SW 1271 (cell line): ENCODE measurements at places on chromosomes 4 and X.

DNA sequence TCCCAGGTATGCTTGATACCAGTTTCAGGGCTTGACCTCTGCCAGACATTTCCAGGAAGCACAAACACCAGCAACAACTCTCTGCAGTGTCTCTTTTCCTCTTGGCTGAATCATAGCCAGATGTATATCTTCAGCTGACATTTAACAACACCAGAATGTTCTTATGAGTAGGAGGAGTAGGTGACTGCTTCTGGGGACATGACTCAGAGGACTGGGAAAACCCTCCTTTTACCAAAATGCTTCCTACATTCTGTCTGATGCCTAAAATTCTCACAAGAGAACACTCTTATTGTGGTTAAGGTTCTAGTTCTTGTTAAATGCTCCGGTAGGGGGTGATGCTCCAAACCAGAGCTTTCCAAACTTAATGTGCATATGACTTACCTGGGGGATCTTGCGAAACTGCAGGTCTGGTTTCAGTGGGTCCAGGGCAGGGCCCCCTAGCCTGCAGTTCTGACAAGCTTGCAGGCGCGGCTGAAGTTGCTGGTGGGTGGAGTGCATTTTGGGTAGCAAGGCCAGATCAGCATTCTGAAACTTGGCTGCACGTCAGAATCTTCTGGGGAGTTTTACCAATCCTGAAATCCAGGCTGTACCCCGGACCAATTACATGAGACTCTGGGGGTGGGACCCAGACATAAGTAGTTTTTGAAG lies 329.3 kb upstream of the RPS6KA3 start:
- DNase-seq, result no peak

DNA sequence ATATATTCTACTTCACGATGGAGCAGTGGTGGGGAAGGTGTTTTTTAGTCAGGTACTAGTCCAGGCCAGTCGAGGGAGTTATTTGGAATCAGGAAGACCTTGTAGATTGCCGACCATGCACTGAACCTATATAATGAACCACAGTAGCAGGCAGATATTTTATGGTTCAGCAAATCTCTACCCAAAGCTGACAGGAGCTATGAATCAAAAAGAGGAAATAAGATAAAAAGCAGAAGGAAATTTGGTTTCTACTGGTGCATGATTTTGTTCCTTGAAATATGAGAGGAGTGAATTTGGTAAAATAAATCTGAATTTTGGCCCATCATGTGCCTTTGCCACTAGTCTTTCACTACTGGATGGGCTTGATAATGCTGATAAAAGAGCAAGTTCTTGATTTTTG lies 924.3 kb upstream of the DIAPH2 start:
- no peak for DNase-seq

DNA sequence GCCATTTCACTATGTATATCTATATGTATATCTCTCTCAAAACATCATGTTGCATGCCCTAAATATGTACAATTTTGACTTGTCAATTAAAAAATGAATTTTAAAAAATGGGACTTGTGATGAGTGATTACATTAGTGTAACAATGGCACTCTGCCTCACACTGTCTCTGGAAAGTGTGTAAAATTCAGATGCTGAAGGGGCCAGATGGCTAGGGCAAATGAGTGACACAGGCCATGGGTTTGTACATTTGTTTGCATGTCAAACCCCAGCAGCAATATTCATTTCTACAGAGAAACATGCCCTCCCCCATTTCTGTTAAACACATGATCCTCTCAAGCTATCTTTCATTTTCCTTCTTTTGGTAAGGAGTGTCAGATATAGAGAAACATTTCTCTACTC lies 8.1 kb downstream of the SCARB2 start:
- no peak for DNase-seq

GRCh38 chr4:187077744-187078401 lies 354.2 kb upstream of the FAT1 start:
- no peak for DNase-seq

- DNase-seq, result no peak
Measured at GRCh38 chrX:30910124-30910860, 21.2 kb upstream of the TAB3 start.

GRCh38 chr4:182938205-182938645 lies 21.0 kb upstream of the DCTD start:
- peak; percentile 50 for DNase-seq

DNA sequence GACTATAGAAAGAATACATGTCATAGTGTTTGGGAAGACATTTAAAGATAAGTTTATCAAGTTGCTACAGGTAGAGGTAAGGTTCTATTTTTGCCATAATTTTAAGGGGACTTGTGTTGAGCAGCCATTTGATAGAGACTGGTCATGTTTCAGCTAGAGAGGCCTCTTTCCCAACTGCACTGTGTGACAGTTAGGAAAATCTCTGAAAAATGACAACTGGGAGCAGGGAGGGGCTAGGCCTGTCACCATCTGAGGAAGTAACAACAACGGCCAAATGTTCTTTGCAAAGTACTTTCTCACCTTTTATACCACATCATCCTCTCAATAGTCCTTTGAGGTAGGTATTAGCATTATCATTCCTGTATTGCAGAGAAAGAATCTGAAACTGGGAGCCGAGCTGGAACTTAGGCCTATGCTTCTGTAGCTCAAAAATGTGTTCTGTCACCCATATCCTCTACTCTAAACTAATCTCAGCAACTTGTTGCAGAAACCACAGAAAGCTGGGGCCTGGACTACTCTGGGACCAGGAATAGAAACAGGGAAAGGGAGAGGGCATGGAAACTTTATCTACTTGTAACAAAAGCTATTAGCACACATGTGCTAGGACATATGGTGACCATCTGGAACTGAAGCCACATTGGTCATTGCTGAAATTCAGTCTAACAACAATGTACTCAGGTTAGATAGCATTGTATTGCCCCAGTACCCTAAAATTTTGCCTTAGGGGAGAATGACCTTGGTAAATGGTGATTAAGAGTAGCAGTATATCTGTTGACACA lies 198.9 kb downstream of the MID1IP1 start:
- DNase-seq, result no peak

GRCh38 chr4:158255727-158256324 lies 45.5 kb downstream of the TMEM144 start:
- peak; percentile 0 for DNase-seq

DNA sequence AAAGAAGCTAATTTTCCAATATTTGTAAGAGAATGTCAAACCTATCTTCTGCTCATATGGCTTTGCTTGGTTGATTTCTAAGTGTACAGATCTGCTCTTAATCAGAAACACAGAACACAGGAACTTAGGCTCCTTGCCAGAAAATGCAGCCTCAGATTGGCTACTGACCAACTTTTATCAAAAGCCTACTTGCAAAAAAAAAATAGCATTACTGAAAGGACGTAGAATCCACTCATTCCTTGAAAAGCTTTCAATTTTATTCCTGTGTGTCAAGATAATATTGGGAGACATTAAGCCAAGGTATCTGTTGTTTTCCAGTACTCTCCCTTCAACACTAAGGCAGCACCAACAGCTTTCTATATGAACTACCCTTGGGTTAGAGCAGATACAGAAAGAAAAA lies 127.6 kb upstream of the INTU start:
- no peak for DNase-seq

GRCh38 chr4:34845926-34846325 lies 1398.4 kb downstream of the ARAP2 start:
- DNase-seq, result no peak

DNA sequence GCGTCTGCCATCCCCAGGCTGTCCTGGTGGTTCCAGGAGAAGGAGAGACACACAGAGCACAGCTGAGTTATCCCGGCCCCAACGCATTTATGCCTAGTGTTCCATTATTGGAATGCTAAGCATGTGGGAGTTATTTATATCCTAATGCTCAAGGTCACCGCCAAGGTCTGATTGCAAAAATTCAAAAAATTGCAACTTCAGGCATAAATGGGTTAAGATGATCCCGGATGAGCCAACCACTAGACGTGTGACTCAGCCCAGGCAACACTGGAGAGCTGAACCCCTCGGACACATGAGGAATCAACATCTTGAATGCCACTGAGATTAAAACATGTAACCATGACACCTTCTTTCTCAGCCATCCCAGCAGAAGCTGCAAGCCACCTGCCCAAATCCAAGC lies 3.8 kb upstream of the ZCCHC4 start:
- DNase-seq, result no peak

- peak; percentile 8 for DNase-seq
Measured at GRCh38 chrX:134761788-134762187, 103.5 kb upstream of the PLAC1 start.

GRCh38 chr4:27318740-27319139 lies 458.1 kb downstream of the STIM2 start:
- DNase-seq, result no peak

DNA sequence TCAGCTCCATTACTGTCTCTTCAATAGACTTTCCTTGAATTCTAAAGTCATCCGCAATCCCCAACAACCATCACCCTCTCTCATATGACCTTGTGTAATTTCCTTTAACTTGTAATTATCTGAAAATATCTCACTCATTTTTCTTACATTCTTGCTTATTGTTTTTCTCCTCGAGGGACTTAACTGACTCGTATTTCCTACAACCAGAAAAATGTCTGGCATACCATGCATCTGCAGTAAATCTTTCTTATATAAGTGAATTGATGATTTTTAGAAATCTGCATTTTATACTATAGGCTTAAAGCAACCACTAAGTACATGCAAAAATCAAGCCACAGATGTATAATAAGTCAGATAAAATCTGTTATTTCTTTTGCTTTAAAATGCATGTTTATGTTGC lies 276.7 kb downstream of the UNC5C start:
- no peak for DNase-seq

DNA sequence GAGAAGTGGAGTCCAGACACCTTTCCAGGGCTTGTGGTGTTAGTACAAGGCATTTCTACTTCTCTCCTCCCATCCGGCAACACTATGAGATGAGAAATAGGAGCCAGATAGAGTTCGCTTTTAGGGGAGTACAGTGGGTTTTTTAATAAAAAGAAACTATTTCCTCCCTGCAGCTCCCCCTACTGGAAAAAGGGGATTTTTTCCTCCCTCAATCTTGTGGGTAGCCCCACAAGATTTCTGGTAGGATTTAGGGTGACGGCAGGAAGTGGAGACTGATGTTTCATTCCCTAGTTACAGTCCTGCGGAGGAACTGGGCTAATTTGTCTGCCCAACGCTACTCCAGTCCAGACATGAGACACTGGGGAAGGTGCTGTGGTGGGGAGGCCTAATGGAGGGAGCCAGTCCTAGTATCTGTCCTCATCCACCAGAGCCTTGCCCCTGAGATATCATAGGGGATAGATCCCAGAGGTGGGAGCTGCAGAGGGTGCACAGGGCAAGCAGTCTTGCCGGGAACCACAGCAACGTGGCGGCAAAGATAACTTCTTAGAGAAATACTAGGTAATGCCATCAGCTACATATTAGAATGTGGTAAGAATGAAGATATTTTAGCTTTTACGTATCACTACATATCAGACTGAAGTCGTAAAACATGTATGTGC lies 45.5 kb upstream of the PRKG2 start:
- no peak for DNase-seq

GRCh38 chr4:1714303-1715001 lies 2.3 kb upstream of the SLBP start:
- no peak for DNase-seq

DNA sequence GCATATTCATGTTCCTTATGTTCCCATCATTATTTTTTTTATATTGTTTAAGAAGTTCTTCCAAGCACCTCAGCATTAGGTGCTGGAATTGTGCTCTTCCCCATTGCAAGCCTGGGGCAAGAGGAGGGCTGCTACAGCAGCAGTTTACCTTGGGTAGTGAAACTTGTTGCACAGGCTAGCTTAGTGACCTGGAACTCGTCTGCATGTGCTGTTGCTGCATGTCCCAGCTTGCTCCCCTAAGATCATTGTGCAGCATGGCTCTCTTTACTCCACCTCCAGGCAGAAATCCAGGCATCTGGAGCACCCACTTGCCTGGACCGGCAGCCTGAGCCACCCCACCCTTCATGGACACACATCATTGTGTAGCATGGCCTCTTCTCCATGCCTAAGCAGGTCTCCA lies 776.0 kb downstream of the GLUD2 start:
- no peak for DNase-seq

- no peak for DNase-seq
Measured at GRCh38 chrX:10104958-10105658, 51.7 kb upstream of the CLCN4 start.

- peak; percentile 82 for DNase-seq
Measured at GRCh38 chr4:1870328-1870577, 940 bp upstream of the NSD2 start.

GRCh38 chrX:120109378-120109777 lies 6.3 kb downstream of the RHOXF1 start:
- no peak for DNase-seq

- no peak for DNase-seq
Measured at GRCh38 chr4:72977936-72978485, 91.5 kb downstream of the COX18 start.

- no peak for DNase-seq
Measured at GRCh38 chrX:151692825-151693224, 2.4 kb upstream of the PRRG3 start.

DNA sequence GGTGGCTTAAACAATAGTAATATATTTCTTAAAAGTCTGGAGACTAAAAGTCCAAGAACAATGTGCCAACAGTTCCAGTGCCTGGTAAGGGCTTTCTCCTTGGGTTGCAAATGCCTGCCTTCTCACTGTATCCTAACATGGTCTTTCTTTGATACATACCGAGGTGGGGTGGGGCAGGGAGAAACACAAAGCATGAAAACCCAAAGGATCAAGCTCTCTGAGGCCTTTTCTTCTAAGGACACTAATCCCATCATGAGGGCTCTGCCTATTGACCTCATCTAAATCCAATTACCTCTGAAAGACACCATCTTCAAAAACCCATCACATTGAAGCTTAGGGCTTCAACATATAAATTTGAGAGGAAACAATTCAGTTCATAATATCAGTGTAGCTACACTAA lies 311.3 kb downstream of the GRID2 start:
- DNase-seq, result no peak

GRCh38 chr4:72959411-72959810 lies 110.1 kb downstream of the COX18 start:
- DNase-seq, result no peak

- no peak for DNase-seq
Measured at GRCh38 chr4:173516621-173517524, 13.2 kb downstream of the HAND2 start.

DNA sequence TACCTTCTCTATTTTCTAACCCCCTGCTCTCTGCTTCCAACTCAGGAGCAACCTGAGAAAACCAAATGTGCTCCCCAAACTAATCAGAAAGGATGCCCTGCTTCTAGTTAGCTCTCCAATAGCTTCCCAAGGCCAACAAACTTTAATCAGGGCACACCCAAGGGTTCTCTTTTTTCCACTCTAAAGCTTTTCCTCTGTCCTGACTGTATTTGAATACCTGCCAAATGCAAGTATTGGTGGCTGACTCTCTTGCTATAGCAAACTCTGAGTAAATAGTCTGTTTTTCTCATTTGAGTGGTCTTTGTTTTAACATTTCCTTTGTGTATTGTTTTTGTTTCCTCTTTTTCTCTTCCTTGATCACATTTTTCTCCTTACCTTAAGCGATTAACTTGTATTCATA lies 52.5 kb downstream of the GBA3 start:
- DNase-seq, result no peak

- peak; percentile 3 for DNase-seq
Measured at GRCh38 chr4:94127707-94128328, 79.8 kb upstream of the SMARCAD1 start.
